Renal pelvis (tissue), 12 donors: ENCODE measurements at places on chromosomes 11 and 22.

DNA sequence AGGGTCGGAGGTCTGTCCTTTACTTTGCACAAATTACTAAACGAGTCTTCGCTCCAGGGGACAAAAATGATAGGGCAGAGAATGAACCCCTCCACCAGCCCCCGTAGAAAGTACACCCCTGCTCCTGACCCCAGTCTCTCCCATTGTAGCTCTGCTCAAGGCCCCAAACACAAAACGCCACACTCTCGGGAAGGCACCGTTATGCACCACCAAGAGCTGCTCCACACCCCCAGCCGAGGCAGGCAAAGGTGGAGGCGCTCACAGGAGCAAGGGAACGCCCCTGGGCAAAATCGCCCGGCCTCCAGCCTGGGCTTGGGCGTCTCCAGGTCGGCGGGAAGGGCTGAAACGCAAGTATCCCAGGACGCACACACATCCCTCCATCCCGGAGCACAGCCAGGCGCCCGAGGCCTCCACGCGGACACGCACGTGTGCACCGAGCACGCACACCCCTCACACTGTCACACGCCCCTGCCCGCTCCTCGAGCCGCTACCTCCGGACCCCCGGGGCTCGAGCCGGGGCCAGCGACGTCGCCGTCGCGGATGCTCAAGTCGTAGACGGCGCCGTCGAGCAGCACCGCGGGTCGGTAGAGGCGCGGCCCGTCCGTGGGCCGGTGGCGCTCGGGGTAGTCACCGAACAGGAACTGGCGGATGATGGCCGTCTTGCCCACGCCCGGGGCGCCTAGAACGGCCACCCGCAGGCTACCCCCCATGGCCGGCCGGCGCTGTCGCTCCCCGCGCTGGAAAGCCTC lies 786 bp downstream of the RASL10A start:
- no peak for DNase-seq

- DNase-seq: no peak
Observed at GRCh38 chr11:60971520-60971919, at the start of gene CD6. CD6 (plus strand) TSS chr11:60971680; CDS start chr11:60971866, 186 bp downstream.

GRCh38 chr22:31935961-31936635 lies 8.2 kb upstream of the YWHAH start:
- DNase-seq: no peak

DNA sequence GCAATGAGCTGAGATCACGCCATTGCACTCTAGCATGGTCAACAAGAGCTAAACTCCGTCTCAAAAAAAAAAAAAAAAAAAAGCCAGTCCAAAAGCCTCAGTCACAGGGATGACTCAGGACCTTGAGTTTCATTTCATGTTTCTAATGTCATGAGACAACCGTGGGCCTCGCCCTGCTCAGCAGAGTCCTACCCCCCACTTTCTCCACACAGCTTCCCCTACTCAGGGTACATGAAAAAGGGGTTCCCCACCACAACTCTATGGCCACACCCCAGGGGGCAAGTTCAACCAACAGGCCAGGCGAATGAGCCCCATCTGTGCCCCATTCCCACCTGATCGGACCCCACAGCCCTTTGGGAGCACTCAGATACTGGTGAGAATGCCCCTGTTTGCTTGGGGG lies 24.3 kb upstream of the ADA2 start:
- DNase-seq: no peak

GRCh38 chr11:122071709-122072202 lies 44.3 kb downstream of the BLID start:
- DNase-seq: no peak

DNA sequence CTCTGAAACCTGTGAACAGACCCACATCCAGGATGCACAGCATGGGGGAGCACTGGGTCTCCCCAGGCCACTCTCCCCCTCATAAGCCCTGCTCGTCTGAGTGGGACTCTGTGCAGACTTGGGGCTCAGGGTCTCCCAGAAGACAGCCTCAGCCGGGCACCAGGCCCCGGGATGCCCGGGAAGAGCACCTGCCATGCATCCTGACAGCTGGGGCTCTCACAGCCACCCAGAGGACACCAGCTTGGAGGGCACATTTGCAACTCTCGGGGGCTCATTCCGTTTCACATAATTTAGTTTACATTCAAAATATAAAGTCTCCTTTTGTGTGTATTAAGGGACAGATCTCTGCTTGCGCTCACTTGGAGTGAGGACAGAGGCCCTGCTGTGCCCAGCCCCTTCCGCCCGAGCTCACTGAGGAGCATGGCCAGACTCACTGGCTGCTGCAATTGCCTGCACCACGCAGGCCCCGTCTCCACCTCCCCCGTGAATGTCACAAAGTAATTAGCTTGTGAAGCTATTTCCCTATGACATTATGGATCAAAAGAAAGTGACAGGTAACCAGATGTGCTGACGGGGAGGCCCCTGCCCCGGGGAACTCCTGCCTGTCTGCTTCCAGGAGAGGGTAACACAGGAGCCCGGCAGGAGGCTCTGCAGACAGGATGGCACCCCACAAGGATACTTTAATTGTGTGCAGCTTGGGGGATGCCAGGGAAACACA lies 275.6 kb downstream of the BRD1 start:
- DNase-seq: no peak

DNA sequence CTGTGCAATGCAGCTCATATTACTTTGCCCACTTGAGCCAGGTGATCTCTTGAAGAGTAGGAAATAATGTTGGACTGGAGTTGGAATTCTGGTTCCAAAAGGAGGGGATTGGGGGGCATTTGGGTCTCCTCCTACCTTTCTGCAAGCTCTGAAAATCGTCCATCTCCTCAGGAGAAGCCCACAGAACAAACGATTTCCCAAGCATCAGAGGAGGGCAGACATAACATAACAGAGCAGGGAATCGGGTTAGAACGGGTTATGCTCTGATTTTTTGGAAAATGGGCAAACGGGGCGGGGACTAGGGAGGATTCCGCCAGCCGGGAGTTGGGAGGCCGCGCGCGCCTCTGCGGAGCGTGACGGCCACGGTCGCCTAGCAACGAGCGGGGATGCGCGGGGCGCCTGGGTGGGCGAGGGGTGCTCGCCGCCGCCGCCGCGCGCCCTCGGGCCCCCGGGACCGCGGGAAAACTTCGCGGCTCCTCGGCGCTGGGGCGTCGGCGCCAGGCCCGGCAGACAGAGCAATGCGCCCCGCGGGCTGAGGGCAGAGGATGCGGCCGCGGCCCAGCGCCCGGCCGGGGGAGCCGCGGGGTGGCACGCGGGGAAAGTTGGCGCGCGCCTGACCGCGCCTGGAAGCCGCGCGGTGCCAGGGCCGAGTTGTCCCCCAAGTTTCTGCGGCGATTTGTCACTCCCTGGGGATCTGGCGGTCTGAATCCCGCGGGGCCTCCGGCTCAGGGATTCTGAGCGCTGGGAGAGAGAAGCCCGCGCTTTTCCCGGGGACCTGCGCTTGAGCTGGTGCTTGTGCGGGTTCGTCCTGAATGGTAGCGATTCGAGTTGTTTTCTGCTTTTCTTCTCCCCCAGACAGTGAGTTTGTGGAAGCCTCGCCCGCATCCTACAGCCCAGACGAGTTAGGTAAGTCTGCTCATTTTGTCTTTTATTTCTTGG lies 27.8 kb upstream of the AMOTL1 start:
- DNase-seq: peak; percentile 64

DNA sequence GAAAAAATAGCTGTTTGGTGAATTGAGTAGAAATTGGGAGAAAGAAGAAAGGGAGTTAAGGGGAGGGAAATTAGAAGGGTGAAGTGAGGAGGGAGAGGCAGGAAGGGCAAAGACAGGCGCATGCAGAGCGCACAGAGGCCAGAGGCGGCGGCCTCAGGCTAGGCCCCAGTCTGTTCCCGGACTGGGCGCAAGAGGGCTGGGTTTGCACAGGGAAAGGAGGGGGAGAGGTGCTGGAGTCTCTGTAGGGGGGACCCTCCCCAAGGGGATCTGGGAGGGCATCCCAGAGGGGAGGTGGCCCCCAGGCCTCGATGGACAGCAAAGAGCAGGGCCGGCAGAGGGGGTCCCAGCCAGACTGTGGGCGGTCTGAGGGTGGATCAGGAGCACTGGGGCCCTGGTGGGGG lies 1.3 kb upstream of the FLRT1 start:
- DNase-seq: no peak

- DNase-seq: no peak
Observed at GRCh38 chr11:128806506-128807261, 60.4 kb downstream of the KCNJ1 start.

- peak; percentile 80 for DNase-seq
Observed at GRCh38 chr11:45655347-45655756, 10.1 kb downstream of the CHST1 start.

DNA sequence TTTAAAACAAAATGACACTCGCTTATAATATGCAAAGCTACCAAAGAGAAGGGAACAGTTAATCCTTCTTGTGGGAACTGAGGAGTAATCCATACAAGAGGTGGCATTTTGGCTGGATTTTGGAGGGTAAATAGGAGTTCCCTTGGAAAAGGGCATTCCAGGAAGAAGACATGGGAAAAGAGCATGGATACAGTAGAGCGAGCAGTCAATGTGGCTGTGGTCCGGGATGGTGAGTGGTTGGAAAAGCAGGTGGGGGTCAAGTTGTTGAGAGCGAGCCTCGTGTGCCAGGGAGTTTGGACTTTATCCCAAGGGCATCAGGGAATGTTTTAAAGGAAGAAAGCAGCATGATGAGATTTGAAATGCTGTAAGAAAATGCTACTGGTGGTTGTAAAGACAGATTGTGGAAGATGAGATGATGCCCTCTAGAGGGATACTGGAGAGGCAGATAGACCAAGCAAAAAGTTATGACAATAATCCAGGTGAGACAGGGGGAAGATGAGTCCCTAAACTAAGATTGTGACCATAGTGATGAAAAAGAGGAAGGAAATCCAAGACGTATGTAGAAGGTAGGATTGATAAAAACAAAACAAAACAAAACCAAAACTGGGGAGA lies 3.8 kb upstream of the MMP7 start:
- DNase-seq: no peak

DNA sequence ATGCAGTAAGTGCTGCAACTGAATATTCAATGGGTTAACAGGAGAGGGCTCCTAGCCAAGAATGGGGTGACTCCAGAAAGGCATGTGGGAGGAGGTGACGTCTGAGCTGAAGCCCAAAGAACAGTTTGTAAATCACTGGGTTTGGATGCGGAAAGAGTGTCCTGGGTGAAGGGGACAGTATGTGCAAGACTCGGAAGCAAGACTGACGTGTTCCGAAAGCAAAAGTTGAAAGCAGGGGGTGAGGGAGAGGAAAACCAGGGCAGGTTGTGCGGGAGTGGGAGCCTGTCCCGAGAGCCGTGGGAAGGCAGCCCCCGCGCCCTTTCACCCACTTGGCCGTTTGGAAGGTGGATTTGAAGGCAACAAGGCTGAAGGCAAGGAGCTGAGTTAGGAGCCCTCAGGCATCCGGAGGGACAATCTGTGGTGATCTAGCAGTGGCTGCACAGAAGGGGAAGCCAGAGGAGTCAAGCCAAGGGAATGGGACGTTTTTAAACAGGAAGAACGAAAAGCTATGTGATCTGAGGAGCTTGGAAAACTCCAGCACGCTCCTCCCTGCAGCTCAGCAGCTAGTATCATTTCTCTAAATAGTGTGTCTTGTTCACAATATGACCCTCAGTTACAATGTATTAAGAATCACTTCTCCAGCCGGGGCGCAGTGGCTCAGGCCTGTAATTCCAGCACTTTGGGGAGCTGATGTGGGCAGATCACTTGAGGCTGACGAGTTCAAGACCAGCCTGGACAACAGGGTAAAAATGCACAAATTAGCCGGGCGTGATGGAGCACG lies 7.7 kb downstream of the SLC25A18 start:
- peak; percentile 61 for DNase-seq

DNA sequence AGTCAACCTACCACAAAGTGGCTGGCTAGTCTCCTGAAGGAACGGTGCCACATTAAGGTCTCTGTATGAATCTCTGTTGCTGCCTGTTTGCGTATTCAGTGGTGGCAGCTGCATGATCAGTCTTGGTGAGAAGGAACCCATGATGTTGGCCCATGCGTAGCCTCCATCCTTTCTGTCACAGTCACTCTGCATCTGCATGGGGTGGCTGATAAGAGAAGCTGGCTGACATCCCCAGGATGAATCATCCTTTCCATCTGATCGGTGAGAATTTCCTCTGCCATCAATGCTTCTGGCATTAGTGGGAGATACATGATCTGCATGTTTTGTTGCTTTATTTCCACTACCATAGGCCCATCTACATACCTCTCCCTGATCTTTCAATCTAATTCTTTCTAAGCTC lies 199.0 kb upstream of the NECTIN1 start:
- no peak for DNase-seq

DNA sequence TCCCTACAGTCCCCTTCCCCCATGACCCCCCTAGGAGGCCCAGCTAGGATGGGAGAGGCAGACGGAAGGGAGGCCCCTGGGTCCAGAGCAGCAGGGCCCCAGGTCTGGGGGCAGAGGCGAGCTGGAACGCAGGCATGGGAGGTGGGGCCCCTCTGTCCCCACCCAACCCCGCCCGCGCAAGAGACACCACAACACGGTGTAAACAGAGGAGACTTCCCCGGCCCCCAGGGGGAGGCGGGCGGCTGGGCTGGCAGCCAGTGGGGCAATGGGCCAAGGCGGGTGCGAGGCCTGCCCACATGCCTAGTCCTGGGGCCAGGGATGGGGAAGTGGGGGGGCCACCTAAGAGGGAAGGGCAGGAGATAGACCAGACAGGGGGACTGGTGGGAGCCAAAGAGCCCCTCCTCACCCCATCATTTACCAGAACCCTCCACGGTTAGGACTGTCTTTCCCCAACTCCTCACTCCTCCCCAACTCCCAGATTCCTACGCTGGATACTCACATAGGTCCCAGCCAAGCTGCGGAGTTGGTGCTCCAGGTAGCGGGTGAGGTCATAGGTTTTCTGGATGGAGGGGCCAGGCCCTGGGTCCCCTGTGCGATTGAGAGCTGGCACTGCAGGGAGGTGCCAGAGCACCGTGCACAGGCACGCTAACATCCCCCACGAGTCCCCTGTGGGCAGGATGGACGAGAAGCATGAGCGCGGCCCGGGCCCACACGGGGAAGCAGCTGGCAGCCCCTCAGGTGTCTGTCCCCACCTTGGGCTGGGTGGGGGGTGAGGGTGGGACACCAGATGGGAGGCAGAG lies 6.2 kb downstream of the CLCF1 start:
- no peak for DNase-seq

GRCh38 chr11:64219755-64220154 lies 6.2 kb downstream of the TRPT1 start:
- no peak for DNase-seq

GRCh38 chr22:38864361-38865191 lies 7.4 kb downstream of the CBX6 start:
- DNase-seq: no peak

GRCh38 chr11:13880634-13881033 lies 81.9 kb upstream of the SPON1 start:
- no peak for DNase-seq

GRCh38 chr22:36243986-36244385 lies 4.7 kb upstream of the APOL2 start:
- no peak for DNase-seq

GRCh38 chr22:36532466-36532865 lies 3.5 kb upstream of the EIF3D start:
- DNase-seq: no peak

GRCh38 chr11:12707500-12707880 lies 33.3 kb downstream of the TEAD1 start:
- no peak for DNase-seq
